ENCODE measurements at places on chromosomes 3 and 15.

DNA sequence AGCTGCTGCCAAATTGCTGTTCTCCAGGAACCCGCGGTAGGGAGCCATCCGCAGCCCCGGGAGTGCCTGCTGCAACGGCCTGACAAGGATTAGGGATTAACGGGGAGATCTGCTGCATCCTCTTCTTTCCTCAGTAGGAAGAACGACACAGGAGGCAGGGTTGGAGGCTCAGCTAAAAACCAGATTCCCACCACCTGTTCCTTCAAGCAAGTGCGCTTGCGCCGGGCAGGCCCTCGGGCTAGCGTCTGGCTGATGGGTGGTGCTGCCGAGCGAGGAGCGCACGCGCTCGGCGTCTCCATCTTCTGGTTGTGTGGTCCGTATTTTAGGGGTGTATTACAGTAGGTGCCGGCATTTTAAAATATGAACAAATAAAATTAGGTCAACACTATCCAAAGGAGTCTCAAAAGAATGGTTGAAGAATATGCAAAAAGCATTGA is 25.4 kb upstream of the SLC25A26 start:
- peak overlapping the region; percentile 3 for H3K4me3 ChIP-seq
- H3K4me1 ChIP-seq, result no peaks in the 10 kb centered on the region
- no peaks in the 10 kb centered on the region for H3K27me3 ChIP-seq
- no peaks in the 10 kb centered on the region for H3K36me3 ChIP-seq
- no peak for DNase-seq
- no peak overlapping the region for H3K27ac ChIP-seq

DNA sequence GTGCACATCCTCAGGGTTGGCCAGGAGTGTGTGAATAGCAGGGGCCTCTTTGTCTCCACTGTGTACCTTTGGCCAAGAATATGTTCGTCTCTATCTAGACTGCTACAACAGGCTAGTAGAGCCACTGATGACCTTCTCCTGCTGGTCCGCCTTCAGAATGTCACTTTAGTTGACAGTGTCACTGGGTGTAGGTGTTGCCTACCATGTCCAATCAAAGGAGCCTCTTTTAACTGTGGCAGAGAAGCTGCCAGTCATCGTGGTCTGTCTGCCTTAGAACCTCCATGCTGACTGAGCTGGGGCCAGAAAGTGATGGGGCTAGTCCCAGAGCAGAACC is 40.1 kb downstream of the OXSR1 start:
- H3K4me1 ChIP-seq, result no peaks in the 10 kb centered on the region
- DNase-seq, result no peak
- no peak overlapping the region for H3K4me3 ChIP-seq
- H3K36me3 ChIP-seq, result no peaks in the 10 kb centered on the region
- no peaks in the 10 kb centered on the region for H3K27me3 ChIP-seq

- no peak for DNase-seq
- H3K27ac ChIP-seq, result no peak overlapping the region
- no peaks in the 10 kb centered on the region for H3K36me3 ChIP-seq
Observed at GRCh38 chr3:58027704-58028317, 19.6 kb downstream of the FLNB start.

DNA sequence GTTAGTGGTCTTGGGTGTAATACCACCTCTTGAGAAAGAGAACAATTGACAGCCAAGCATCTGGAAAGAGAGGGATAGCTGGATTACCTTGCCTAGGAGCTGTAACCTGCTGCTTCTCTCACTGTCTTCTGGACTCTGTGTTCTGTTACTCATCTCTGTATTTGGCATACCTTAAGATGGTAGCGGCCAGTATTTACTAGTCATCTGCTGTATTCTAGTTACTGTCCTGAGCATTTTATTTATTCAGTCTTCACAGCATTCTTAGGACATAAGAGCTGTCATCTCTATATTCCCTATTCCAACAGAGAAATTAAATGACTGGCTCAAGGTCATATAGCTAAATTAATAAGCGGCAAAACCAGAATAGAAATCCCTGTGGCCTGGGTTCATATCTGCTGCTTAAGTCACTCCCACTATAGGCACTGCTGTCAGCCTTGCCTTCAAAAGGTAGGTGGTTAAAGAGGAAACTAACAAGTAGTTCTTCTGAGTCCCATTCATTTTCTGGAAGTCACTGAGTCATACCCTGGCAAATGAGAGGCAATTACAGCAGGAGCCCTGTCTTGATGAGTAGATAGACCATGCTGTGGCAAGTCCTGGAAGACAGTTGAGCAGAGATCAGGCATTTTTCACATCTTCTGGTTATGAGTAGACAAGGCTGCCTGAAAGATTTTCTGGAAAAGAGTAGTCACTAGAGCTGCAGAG is 68.2 kb downstream of the RAB7A start:
- H3K36me3 ChIP-seq, result peaks cover 2% of the 10 kb centered on the region
- H3K4me1 ChIP-seq, result no peaks in the 10 kb centered on the region
- no peak for DNase-seq
- H3K27ac ChIP-seq, result no peak overlapping the region

- no peak for DNase-seq
- no peak overlapping the region for H3K27ac ChIP-seq
- no peak overlapping the region for H3K4me3 ChIP-seq
Observed at GRCh38 chr15:39455471-39455991, 125.3 kb upstream of the THBS1 start.

- H3K4me3 ChIP-seq, result no peak overlapping the region
- H3K27ac ChIP-seq, result no peak overlapping the region
- no peaks in the 10 kb centered on the region for H3K36me3 ChIP-seq
- H3K27me3 ChIP-seq, result no peaks in the 10 kb centered on the region
- DNase-seq, result no peak
Observed at GRCh38 chr15:92463826-92464225, 70.1 kb downstream of the ST8SIA2 start.

GRCh38 chr3:119759962-119760361 is 21.9 kb upstream of the NR1I2 start:
- H3K4me1 ChIP-seq, result no peaks in the 10 kb centered on the region
- H3K27me3 ChIP-seq, result no peaks in the 10 kb centered on the region
- no peak overlapping the region for H3K27ac ChIP-seq
- no peaks in the 10 kb centered on the region for H3K36me3 ChIP-seq
- H3K4me3 ChIP-seq, result no peak overlapping the region

GRCh38 chr15:93296759-93297500 is 207.9 kb upstream of the RGMA start:
- H3K36me3 ChIP-seq, result no peaks in the 10 kb centered on the region
- DNase-seq, result no peak
- no peak overlapping the region for H3K4me3 ChIP-seq
- no peak overlapping the region for H3K27ac ChIP-seq
- H3K4me1 ChIP-seq, result no peaks in the 10 kb centered on the region
